ENCODE measurements at places on chromosomes 12 and 14.
A peak's percentile ranks its signal among the peaks of the same experiment; 100 is the strongest.

DNA sequence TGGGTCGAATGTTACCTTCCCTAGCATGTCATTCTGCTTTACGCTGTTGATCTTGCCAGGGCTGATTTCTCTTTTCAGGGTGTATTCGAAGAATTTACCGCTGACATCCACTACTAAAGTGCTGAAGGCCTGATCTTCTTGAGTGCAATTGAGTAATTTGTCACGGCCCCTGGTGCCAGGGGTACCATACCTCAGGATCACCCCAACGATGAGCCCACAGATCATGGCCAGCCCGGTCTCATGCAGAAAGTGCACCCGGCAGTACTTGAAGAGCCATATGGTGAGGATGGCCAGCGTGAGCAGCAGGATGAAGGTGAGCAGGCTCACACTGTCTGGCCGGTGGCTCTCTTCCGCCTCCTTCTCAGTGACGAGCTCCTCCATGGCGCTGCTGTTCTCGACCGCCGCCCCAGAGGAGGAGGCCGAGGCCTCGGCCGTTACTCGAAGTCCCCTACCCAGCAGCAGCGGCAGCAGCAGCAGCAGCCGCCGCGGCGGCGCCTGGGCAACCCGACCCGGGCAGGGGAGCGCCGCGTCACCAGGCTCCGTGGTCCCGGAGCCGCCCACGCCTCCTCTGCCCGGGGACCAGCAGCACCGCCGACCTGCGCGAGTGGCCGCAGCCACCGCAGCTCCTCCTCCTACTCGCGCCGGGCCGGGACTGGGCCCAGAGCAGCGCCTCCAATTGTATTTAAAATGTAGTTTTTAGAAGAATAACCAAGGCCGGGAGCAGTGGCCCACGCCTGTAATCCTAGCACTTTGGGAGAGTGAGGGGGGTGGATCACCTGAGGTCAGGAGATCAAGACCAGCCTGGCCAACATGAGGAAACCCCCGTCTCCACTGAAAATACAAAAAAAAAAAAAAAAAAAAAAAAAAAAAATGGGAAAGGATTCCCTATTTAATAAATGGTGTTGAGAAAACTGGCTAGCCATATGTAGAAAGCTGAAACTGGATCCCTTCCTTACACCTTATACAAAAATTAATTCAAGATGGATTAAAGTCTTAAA lies 58.5 kb upstream of the TMPO start:
- DNase-seq, result peak; percentile 49

GRCh38 chr12:4251216-4251891 lies 22.2 kb upstream of the CCND2 start:
- DNase-seq, result no peak

GRCh38 chr12:21776175-21776574 lies 1.7 kb upstream of the KCNJ8 start:
- no peak for DNase-seq

GRCh38 chr12:110141389-110141788 lies 17.2 kb downstream of the IFT81 start:
- no peak for DNase-seq

- DNase-seq, result peak; percentile 3
Observed at GRCh38 chr12:75058228-75058627, 151.4 kb downstream of the KCNC2 start.

DNA sequence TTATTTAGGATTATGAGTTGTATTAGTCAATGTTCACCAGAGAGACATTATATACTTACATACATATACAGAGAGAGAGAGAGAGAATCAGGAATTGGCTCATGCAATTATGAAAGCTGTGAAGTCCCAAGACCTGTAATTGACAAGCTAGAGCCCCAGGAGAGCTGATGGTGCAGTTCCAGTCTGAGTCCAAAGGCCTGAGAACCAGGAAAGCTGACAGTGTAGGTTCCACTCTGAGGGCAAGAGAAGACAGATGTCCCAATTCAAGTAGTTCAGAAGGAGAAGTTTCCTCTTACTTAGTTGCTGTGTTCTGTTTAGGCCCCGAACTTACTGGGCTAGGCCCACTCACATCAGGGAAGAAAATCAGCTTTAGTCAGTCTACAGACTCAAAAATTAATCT lies 76.4 kb upstream of the FICD start:
- no peak for DNase-seq

DNA sequence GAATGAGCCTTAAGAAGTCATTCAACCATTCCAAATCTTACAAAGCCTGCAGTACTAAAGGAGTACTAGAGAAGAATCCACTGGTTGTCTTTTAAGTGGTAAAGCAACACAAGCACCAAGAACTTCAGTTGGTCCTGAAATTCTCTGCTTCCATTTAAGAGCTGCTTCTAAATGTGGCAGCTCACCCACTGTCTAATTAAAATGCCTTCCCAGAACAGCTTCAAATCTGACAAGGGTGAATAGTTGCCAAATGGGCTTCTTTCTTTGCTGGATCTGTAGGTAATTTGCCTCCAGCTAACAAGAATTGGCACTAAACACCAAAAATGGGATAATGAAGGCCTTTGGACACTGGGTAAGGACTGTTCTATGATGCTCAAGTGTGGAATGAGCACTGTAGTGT lies 72.2 kb upstream of the NAP1L1 start:
- no peak for DNase-seq

Measured in kidney glomerular epithelial cell (primary cell).